ENCODE measurements at places on chromosomes 5 and 9. TPM values are rescaled to one million over a fixed set of nuclear protein-coding genes. Genes with fewer than 3 reads are reported as not detected.

DNA sequence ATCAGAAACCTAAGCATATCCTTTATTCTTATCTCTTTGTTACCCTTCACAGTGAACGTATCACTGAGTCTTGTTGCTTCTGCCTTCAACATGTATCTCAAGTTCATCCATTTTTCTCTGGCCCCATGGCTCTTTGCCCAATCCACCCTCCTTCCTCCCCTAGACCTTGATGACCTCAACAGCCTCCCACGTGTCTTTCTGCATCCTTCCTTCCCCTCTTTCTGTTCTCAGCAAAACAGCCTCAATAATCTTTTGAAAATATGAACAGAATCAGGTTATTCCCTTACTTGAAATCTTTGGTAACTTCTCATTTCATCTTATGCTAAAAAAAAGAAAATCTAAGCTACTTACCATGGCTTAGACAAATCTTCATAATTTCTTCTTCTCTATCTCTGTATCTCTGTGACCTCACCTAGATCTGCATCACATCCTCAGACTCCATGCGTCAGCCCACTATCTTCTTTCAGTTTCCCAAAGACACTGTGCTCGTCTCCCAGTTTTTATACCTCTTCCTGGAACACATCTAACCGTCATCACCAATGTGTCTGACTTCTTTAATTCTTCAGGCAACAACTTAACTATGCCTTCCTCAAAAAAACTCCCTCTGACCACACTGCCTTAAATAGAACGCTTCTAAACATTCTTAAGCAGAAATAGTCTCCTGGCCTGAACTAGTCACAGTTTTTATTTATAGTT is 208.0 kb downstream of the PARP8 start:
- DNase-seq, result no peak

DNA sequence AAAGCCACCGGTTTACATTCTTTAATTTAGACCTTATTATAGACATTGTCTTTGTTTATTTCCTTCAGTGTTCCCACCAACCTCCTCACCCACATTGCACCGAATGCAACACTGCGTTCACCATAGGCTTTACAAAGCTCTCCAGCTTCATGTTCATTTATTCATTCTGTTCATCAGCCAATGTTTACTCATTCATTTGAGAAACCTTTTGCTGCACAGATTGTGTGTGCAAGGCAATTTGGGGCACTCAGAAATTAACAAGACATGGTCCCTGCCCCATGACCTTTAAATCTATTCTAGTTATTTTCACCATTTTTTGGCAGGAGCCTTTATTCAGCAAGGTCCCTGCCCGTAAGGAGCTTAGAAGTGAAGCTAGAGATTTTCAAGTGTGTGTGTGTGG is 70.9 kb upstream of the RARS1 start:
- no peak for DNase-seq

DNA sequence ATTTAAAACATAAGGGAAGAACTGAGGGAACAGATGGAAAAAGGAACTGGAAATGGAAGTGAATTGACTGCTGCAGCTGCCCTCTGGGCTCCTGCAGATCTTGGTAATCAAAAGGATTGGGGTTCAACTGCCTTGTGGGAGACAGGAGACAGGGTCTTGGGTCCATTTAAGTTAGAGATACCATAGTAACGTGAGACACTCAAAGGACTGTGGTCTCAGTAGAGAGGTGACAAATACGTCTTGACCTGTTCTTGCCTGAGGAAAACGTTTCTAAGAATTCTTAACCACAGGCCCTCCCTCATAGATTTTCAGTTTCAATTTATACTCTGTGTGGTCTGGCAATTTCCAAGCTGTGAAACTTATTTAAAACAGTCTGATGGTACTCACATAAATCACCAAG is 100.8 kb upstream of the DHFR start:
- no peak for DNase-seq

ASPN gene
- polyA plus RNA-seq, result 5.5 TPM

DNA sequence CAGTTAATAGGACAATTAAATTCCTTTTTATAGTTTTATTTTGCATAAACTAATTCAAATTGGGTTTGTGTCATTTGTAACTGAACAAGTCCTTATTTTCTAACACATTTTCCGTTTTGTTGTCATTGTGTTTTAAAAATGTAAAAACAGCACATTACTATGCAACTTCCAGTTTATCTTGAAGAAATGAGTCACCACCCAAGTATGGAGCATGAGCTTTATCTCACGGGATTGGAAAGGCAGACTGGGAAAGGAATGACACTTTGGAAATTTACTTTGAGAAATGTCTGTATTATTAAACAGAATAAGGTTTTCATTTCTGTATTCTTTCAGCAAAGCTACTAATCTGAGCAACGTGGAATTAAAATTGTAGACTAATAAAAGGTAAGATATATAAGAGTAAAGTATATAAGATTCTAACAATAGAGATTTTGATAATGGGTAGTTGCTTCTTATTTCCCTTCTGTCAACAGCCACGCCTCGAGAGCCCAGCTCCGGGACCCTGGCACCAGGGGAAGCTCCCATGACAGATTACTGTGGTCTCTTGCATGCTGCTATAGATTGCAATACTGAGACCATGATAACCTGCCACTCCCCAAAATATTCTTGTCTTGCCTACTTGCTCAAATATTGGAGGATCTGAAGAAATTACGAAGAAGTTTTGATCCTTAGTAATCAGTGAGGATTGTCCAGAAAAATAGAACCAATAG is 433.1 kb downstream of the CHSY3 start:
- peak; percentile 59 for DNase-seq

DNA sequence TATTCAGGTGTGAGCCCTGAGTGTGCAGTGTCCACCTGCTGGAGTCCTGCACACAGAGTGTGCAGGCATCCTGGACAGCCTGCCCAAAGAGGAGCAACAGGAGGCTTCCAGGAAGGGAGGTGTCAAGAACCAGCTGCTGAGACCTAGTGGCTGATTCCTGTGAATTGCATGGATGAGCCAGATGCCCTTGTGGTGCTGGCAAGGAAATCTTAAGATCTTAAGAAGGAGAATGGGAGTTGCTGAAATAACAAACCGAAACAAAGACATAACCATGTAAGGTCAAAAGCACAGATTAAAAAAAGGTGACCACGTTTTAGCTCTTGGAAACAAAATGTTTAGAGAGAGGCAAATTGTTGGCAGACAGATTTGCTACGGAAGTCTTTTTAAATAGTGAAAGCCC is 29.3 kb upstream of the RPS23 start:
- DNase-seq, result peak; percentile 44

DNA sequence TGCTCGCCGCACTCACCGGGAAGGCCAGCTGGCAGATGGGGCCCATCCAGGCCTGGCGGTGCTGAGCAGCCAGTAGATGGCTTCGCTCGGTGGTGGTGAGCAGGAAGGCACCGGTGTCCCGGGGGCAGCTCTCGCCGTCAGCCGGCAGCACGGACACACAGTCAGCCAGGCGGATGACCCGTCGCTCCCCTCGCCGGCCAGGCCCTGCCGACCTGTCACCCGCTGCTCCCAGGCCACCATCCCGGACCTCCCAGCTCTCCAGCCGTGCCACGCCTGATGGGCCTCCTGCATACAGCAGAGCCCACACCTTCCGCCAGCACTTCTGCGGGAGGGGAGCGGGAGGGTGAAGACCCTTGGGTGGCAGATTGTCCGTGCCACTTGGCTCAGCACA is 1.4 kb downstream of the DOK3 start:
- DNase-seq, result no peak

DNA sequence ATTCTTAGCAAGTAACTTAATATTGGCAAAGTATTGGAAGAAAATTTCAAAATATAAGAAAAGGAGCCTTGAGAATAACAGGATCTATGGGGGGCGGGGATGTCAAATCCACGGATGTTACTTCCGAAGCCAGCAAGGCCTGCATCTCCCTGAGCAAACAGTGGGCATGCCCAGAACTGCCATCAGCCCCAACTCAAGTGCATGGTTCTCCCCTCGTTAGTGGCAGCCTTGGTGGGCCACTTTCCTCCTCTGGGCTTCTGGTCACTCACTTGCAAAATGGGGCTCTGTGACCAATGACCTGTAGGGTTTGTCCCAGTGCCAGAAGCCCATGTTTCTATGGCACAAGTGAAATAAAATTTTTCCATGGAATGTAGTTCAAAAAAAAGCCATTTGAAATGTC is 27.2 kb upstream of the MED10 start:
- DNase-seq, result no peak

DNA sequence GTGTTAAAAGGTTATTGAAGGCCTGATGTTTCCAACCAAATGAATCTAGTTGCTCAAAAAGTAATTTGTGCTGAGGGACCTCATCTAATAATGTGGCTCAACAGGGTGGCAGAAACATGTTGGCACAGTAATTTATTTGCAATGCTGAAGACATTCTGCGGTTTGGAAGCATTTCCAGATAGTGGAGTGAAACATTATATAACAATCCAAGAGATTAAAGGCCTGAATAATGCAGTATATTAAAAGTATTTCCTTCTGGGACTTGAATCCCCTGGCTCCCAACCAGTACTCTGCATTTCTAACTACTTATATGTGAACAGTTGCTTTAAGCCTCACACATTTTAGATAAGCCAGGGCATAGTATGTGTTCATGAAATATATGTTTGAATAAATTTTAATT is 25.9 kb upstream of the ALDH1A1 start:
- peak; percentile 26 for DNase-seq

GRCh38 chr5:14174230-14174636 is 31.1 kb downstream of the TRIO start:
- DNase-seq, result no peak

DNA sequence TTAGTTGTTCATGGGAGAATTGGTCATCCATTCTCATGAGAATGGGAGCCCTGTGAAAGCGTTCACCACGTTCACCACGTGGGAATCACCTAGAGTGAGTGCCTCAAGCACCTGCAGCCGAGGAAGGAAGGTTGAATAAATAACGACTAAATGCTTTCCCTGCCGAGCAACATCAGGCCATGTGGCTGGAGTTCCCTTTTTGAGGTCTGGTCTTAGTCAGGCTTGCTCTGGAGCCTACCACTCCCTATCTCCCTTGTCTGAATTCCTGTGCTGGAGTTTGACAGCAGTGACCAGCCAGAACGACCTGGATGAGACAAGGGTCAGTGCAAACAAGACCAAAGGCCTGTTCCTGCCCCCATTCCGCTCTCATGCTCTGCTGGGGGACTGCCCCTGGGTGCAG is 28.5 kb downstream of the KCNMB1 start:
- no peak for DNase-seq

- DNase-seq, result no peak
Measured at GRCh38 chr9:15529566-15530324, 19.0 kb upstream of the PSIP1 start.

NSG2 gene
- polyA plus RNA-seq, result not detected

- DNase-seq, result no peak
Measured at GRCh38 chr5:165735388-165735787, 2230.0 kb downstream of the MAT2B start.

HSDL2 gene
- polyA plus RNA-seq, result 33.1 TPM

DNA sequence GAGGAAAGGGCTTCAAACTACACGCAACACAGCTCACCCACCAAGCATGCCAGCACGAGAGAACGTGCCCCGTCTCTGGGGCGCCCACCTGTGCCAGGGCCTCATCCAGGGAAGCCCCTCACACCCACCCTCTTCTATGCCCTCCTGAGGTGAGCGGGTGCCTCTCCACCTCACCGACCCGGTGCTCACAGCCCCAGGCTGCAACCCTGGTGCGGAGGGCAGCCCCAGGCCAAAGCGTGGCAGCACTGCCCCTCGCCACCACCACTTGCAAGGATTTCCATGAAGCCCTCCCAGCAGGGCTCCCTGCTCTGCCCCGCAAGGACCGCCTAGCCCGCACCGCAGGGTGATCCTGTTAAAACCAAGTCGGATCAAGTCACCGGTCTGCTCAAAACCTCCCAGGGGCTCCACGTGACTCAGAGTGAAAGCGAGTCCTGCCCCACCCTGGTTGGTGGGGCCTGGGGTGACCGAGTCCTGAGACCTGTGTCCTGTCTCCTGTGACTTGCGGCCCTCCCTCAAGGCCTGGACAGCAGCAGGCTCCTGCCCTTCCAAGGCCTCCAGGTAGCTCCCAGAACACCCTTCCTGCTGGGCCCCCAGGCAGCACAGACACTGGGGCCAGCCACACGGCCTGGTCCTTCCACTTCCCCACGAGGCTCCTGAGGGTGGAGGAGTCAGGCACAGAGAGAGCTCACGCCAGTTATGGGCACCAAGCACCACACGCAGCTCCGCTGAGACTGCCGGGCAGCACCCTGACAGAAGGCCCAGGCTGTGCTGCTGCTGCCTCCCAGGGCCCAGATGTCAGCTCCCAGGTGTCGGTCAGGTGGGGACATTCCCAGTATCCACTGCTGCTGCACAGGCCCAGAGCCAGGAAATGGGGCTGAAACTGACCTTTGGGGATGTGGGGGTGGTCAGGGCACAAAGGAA is 12.7 kb downstream of the BRD3 start:
- no peak for DNase-seq

DNA sequence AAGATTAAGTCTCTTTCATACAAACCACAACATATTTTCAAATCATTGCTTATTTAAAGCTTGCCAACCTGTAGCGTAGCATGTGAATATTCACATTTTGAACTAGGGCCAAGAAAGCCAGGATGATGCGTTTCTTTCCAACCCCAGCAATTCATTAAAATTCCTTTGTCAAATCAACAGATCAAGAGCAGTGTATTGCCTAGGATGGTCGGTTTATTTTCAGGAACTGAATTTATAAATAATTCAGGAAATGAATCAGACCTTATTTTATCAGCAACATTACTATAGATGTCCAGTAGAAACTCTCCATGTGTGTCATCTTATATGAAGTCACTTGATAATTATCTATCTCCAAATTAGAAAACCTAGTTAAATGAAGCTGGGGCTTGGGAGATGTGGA is 13.2 kb upstream of the AUH start:
- peak; percentile 78 for DNase-seq

DNA sequence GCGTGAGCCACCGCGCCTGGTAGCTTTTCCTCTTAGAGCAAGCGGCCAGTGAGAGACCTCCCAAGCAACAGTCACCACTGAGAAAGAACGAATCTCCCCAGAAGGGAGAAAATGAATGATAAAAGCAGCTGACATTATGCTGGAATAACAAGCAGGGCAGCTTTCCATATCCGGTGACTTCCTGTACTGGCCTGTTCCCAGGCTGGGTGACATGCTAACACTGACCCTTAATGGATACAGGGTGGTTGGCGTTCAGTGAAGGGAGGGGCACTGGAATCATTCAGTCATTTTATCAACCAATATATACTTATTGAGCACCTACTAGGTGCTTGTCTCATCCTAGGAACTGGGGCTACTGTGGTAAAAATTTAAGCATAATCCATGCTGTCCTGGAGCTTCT is 357.3 kb upstream of the PANK3 start:
- no peak for DNase-seq

GRCh38 chr5:97243353-97243752 is 60.3 kb upstream of the RIOK2 start:
- peak; percentile 2 for DNase-seq

- peak; percentile 86 for DNase-seq
Measured at GRCh38 chr5:123610665-123611405, 98.9 kb downstream of the CSNK1G3 start.

- DNase-seq, result no peak
Measured at GRCh38 chr5:156009583-156009982, 317.4 kb upstream of the SGCD start.

DNA sequence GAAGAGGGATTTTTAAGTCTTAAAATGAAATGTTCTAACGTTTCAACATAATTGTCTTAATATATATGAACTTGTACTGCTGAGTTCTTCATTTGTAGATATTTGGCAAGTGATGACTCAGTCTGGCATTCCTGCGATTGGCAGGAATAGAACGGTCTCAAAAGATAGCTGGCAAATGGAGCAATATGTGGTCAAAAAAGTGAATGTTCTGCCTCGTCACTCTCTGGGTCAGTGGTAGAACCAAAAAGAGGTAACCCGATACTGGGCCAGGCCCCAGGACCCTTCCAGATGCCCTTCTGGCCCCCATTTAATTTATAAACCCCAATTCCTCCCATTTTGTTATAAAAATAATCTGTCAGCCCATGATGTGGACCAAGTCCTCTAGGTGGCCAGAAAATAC is 39.2 kb downstream of the ZNF366 start:
- DNase-seq, result peak; percentile 84

GRCh38 chr9:38274800-38275199 is 117.7 kb upstream of the ALDH1B1 start:
- DNase-seq, result no peak

Data from fibroblast of lung (primary cell).